ENCODE measurements at places on chromosomes 1 and 21. TPM values are rescaled to one million over a fixed set of nuclear protein-coding genes. Genes with fewer than 3 reads are reported as not detected.

DMRTA2 gene
- 0.01 TPM for polyA plus RNA-seq

DNA sequence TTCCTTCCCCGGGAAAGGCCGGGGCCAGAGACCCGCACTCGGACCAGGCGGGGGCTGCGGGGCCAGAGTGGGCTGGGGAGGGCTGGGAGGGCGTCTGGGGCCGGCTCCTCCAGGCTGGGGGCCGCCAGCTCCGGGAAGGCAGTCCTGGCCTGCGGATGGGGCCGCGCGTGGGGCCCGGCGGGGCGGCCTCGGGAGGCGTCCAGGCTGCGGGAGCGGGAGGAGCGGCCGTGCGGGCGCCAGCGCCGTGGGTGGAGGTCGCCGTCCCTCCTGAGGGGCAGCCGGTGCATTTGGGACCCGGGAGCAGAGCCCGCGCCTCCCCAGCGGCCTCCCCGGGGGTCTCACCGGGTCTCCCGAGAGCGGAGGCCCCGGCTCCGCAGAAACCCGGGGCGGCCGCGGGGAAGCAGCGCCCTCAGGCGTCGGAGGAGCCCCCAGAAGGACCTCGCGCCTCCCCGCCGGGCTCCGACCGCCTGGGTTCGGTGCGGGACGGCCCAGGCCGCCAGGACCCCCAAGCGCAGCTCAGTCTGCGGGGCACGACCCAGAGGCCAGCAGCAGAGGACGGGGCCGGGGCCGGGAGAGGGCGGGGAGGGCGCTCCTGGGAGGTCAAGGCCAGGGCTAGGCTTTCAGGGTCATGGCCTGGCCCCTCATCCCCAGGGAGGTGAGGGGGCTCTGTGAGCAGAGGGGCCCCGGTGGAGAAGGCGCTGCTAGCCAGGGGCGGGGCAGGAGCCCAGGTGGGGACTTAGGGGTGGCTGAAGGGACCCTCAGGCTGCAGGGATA lies 7.2 kb upstream of the SLX9 start:
- no peak for DNase-seq

DNA sequence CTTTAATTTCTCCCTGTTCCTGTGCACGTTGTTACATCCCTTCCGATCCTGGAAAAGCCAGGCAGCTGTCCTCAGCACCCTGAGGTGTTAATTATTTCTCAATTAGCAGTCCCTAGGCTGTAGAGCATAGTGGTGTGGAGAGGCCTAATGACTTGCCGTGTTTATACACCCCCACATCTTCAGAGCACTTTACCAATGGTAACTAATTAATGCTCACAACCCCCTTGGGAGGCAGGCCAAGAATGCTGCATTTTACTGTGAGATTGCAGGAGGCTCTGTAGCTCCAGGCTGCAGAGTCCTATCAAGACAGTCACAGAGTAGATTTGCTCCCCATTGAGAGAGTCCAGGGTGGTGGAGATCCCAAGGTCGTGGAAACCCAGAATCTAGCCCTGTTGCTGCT lies 2.4 kb upstream of the PARS2 start:
- DNase-seq: no peak

DNA sequence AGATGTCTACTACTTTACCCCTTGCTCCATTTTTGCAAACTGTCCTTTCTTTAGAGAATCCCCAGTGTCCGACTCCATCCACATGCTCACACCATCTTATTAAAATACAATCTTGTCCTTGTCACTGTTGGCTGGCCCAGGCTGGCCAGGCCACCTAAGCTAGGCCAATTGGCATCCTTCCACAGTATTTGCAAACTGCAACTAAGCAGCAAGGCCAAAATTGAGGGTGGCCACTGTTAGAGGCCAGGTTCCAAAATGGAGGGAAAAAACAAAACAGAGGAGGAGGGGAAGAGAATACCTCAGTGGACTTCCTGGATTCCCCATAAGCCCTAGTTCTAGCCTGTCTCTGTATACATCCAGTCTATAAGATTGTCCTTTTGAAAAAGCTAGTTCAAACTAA lies 4.3 kb downstream of the FAM89A start:
- DNase-seq: no peak

DNA sequence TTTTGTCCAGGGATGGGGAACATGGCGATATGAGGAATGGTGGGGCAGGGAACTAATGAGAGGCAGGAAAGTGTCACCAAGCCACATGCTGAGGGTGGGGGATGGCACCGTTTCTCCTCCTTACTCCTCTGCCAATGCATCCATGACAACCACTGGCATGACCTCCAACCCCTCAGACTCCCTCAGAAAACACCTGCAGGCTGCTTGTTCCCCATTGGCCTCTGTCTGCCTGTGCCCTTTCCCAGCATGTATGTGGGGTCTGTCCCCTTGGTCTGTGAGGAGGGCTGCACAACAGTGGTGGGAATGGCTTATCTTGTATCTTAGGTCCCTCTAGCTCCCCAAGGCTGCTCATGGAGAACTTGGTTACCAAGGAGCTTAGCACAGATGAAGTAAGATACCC lies 137.2 kb upstream of the NGF start:
- DNase-seq: no peak

DNA sequence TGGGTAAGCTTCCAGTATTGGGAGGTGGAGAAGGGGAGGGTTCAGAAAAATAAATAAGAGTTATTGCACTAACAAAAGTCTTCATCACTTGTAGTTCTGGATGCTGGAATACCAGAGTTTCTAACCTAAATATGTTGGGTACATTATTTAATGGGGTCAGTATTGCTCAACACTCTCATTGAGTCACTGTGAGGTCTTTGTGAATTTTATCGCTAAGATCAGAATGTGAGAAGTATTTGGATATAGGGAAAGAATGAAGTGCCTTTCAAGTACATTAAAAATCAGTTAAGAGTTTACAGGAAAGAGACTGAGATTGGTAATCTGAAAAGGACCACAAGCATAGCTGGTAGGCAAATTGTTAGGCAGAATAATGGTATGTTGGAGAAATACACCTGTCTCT lies 8.8 kb downstream of the SNRPE start:
- no peak for DNase-seq

LCE1F gene
- polyA plus RNA-seq: not detected

GRCh38 chr21:46100426-46100825 lies 2.5 kb downstream of the COL6A2 start:
- DNase-seq: no peak

- no peak for DNase-seq
These were observed 59.2 kb downstream of the USP25 start for GRCh38 chr21:15788847-15789523.
